IPS-NIHi11 (cell line): ENCODE measurements at places on chromosomes 2 and 18.

GRCh38 chr2:176449852-176450251 is 180.6 kb downstream of the MTX2 start:
- DNase-seq, result peak; percentile 75

DNA sequence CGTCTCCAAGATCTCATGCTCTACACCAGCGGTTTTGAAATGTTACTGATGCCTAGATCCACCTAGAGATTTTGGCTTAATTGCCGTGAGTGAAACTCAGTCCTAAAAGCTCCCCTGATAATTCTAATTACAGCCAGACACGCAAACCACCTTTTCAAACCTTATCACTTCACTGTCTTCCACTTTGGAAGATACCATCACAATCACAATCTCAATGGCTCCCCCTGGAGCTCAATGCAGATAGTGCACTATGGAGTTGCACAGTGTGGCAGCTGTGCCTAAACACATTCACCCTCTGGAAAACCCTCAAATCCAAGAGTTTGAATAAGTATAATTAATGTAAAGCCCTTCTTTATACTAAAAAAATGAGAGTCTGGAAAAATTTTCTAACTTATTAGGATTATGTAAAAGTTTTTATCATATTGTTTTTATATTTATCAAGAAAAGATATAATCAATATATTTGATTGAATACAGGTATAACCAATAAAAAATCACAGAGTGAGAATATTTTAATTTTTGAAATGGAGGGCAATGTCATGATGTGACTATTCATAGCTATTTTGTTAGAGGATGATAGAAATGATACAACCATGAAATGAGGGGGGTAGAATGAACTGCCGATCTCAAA is 102.9 kb upstream of the SLC8A1 start:
- DNase-seq, result peak; percentile 42

DNA sequence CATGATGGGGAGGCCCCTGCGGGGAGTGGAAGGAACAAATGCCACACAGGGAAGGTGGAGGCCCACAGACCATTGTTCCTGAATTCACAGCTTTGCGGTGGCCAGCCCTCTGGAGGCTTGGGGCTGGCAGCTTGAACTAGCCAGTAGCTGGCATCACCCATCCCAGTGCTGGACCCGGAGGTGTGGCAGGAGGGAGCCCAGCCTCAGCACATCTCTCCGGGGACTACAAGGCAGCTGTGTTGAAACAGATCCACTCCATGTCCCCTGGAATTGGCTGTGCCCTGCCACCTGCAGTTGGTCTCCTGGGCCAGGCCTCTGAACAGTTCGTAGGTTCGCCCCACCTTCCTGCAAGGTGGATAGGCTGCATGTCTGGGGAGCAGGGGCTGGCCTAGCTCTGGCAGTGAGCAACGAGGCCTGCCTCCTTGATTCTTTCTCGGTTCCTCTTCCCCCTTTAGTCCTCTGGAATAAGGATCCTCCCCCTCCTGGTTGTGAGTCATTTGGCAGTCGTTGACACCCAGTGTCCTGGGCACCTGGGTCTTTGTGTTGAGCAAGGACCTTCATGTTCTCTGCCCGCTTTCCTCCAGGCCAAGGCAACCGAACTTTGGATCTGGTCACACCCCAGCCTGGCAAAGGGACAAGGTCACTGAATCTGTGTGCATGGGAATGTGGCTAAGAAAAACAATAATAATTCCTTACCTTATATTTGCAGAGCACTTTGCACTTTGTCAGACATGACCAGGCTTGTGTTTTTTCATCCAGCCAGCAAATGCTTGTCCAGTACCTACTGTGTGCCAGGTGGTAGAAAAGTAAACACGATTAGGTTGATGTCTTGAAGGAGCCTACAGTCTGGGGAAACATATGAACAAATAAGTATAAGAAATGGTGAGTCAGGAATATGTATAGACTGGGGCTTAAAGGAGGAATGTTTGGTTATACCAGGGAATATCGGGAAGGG is 55.0 kb upstream of the MCFD2 start:
- no peak for DNase-seq

GRCh38 chr2:224036731-224037361 is 2.2 kb downstream of the SERPINE2 start:
- DNase-seq, result no peak

- DNase-seq, result no peak
Measured at GRCh38 chr2:175175896-175176295, 5.6 kb downstream of the ATP5MC3 start.

DNA sequence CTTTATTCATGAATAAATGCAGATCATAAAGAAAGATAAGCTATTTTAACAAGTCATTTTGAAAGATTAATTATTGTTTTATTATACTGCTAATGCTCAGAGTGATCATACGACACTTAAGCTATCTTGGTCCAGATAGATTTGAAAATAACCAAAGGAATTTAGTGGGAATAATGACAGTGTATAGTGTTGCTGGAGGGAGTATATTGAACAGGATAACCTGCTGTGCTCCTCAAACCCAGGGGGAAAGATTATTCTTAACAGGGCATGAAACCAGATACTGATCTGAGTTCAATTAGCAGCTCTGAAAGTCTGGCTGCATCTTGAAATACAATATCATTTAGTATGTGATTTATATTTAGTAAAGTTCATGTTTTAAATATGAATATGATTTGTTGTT is 216.3 kb upstream of the ITGA4 start:
- DNase-seq, result no peak

DNA sequence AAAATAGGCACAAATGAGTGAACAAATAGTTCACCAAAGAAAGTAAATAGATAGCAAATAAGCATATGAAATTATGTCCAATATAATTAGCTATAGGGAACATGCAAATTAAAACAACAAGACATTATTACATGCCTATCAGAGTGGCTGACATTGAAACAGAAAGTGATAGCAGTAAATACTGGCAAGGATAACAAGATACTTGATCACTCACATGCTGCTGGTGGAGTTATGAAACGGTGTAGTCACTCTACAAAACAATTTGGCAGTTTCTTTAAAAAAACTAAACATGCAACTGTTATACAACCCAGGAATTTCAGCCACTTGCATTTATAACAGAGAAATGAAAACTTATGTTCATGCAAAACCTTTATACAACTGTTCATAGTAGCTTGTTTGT is 439.2 kb upstream of the ACVR2A start:
- no peak for DNase-seq

DNA sequence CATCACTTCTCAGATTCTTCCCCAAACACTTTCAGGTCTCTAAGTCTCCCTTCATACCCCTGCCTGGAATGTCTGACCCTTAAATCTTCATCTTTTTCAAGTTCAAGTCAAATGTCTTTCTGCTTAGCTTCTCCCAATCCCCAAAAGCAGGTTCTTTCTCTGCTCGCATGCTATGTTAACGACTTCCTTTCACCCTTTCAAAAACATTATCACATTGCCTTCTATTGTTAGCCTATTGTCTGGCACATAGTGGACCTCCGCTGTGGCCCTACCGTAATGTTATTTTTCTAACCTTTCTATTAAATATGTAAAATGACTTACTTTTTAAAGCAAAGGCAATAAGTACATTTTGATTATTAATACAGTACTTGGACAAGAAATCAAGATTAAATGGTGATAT is 2.2 kb downstream of the CDKL4 start:
- no peak for DNase-seq

DNA sequence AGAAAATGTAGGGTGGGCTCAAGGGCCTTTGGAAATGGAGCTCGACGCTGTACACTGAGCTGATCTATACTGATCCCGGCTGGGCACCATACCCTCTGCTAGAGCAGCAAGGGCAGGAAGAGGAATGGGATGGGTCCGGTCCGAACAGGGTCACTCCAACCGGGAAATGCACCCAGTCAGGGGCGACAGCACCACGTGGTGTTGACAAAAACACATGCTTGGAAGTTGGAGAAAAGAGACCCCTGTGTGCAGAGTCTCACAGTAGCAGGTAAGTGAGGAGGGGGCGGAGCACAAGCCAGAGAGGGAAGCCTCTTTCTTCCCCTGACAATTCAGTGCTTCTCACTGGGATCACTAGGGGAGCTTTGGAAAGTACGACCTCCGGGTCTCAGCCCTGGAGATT is 84.1 kb upstream of the ASB18 start:
- DNase-seq, result no peak

- no peak for DNase-seq
Measured at GRCh38 chr2:114127372-114127771, 237.5 kb downstream of the ACTR3 start.

DNA sequence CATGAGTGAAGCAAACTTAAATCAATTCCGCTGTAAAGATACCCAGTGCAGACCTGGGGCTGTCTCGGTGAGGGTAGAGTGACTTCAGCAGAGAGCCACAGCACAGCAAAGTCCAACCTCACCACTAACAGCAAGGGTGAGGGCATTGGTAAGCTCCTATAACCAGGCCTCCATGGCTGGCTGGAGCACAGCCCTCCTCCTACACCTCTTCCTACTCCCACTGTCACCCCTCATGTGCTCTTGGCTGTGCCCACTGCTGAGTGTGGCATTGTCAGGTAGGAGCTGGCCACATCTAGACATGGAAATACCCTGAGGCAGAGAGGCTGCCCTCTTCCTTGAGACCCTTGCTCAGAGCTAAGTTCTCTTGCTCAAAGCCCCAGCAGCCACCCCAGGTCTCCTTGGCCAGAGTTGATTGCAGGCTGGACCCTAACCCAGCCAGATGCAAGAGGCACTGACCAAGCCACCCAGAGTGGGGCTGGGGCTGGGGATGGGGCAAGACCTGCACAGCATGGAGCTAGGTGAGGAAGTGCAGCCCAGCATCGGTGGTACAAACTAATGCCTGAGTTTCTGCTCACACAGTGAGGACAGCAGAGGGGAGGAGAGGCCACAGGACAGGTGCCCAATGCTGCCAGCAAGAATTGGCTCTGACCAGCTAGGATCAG is 77.6 kb upstream of the RAB6C start:
- DNase-seq, result no peak

- no peak for DNase-seq
Measured at GRCh38 chr2:152613235-152613634, 104.0 kb downstream of the PRPF40A start.

DNA sequence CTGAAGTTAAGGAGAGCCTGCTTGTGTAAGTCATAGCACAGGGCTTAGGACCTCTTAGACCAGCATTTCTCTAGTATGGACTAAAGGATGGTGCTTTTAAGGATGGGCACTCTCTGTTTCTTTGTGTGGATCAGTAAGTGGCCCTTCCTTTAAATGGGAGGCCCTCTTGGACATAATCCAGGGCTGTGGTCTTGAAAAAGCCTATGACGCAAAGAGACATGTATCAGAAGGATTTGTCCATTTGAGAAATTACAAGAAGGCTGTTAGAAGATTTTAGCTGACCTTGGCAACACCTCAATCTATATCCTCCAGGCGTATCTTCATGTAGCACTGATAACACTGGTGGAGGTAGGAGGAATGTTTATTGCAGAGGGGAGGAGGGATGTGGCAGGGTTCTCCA is 79.2 kb downstream of the PRPF40A start:
- no peak for DNase-seq

DNA sequence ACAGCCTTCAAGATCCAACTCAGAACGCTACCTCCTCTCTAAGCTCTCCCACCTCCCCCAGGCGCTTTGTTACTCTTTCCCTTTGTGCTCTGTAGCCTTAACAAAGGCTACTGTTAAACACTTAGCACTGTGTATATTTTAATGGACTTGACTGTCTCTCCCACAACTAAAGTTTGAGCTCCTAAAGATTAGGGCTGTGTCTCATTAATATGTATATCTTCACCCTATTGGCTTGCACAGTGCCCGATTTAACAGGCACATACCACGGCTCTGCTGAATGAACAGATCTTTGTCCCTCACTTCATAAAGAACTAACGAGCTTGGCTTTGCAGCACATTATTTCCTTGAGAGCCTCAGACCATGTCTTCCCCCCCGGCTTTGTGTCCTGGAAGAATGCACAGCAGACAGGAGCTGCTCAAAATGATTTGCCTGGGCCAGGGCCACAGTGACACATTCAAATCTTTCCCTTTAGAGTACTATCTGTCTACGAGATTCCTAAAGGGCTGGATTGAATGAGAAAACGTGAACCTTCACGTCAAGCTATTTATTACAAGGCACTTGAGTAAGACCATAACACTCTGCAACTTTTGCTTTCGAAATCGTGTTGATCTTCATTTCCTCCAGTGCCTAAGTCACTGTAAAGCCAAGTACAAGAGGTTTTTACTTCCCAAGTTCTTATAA is 22.1 kb downstream of the ABHD3 start:
- DNase-seq, result peak; percentile 15

- no peak for DNase-seq
Measured at GRCh38 chr2:16561676-16562075, 104.0 kb downstream of the CYRIA start.

DNA sequence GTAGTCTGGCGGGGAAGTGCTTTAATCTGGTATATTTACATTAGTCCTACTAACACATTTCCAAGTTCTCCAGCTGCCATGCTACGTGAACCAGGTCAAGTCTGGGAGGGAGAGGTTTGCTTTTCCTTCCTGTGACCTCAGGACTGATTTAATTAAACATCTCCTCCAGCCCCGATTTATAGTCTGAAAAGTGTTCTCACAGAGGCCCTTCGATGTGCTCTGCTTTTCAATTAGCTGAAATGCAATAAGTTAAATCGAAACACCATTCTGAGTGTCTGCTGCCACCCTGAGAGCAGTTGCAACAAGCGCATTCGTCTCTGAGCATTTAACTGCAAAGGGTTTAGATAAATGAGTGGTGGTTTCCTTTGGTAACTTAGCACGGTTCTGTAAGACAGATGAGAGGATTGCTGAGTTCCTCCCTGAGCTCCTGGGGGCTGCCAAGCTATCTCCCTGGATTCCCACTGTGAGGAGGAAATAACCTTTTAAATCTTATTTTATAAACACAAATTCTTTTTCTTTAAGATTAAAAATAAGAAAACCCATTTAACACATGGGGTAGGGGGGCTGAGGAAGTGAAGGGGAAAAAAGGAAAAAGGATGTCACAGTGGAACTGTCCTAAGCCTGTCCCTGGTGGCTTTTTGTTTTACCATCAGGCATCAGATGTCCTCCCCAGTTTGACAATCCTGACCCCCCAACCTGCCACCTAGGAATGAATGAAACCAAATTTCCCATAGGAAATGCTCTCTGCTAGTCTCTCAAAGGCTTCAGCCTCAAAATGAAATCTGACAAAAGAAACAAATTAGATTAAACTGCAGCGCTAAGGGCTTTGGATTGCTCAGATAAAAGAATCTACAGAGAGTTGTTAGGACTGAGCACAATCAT is 56.5 kb upstream of the CREB1 start:
- DNase-seq, result peak; percentile 23

- no peak for DNase-seq
Measured at GRCh38 chr18:80254971-80255500, 7.7 kb upstream of the PARD6G start.

DNA sequence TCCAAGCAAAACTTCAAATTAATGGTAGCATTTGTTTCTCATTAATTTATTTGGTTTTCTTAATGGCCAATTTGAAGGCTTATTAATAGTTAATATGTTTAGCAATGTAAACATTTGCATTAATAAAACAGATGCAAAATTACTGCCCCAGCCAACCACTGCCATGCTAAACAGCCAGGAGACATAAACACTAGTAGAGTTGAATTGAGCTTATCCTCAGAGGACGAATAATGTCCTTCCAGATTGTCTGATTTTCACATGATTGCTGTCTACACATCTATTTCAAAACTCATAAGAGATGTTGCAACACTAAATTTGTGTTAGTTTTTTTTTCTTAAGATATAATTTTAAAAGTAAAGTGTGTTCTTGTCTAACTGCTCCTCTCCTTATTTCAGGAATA is 128.5 kb downstream of the DCC start:
- DNase-seq, result no peak

GRCh38 chr2:133504566-133505505 is 63.4 kb downstream of the NCKAP5 start:
- DNase-seq, result no peak
